CD4-positive, alpha-beta T cell treated with Interleukin-15 for 1 hour (primary cell): ENCODE measurements at places on chromosomes 7 and 10.

DNA sequence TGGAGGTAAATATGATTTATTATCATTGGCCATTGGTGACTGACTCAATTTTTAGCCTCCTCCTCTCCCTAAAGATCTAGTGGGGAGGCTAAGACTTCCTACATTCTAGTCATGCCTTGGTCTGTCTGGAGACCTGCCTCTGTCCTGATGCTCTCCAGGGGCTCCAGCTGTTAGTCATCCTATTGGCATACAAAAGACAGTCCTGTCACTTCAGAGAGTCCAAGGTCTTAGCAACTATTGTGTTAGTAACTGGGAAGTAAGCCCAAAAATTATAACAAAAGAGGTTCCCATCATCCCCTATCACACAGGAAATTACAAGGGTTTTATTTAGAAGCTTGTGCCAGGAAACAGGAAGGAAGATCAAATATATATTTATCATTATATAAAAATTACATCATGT is 400.6 kb upstream of the VSTM2A start:
- DNase-seq = no peak

GRCh38 chr10:60954035-60954434 is 10.1 kb upstream of the RHOBTB1 start:
- no peak for DNase-seq

GRCh38 chr10:6678211-6678803 is 98.2 kb upstream of the PRKCQ start:
- DNase-seq = peak; percentile 21

DNA sequence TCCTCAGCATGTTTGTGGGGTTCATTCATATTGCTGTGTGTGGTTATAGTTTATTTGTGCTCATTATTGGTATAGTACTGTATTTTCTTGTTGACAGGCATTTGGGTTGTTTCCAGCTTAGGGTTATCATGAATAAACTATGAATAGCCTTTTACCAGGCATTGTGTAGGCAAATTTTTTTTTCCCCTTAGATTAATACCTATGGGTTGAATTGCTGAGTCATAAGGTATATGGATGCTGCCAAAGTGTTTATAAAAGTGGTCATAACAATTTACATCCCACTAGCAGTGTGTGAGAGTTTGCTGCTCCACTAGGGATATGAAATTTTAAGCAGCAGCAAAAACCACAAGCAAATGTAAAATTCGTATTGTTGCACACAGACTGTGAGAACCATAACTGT is 175.0 kb downstream of the PLPP4 start:
- DNase-seq = no peak

DNA sequence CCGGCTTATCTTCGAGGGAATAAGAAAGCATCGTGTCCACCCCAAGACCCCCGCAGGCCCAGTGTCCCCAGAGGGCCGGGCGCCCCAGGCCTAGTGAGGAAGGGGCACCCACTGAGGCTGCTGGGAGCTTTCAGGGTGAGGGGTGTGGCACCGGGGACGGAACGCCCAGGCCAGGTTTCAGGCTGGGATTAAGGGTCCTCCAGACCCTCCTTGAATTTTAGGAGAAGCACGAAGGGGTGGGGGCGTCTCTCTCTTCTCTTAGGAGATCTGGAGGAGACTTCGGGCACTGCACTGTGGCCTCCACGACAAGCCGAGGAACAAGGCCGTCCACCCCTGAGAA is 96.8 kb downstream of the PDGFA start:
- DNase-seq = no peak

DNA sequence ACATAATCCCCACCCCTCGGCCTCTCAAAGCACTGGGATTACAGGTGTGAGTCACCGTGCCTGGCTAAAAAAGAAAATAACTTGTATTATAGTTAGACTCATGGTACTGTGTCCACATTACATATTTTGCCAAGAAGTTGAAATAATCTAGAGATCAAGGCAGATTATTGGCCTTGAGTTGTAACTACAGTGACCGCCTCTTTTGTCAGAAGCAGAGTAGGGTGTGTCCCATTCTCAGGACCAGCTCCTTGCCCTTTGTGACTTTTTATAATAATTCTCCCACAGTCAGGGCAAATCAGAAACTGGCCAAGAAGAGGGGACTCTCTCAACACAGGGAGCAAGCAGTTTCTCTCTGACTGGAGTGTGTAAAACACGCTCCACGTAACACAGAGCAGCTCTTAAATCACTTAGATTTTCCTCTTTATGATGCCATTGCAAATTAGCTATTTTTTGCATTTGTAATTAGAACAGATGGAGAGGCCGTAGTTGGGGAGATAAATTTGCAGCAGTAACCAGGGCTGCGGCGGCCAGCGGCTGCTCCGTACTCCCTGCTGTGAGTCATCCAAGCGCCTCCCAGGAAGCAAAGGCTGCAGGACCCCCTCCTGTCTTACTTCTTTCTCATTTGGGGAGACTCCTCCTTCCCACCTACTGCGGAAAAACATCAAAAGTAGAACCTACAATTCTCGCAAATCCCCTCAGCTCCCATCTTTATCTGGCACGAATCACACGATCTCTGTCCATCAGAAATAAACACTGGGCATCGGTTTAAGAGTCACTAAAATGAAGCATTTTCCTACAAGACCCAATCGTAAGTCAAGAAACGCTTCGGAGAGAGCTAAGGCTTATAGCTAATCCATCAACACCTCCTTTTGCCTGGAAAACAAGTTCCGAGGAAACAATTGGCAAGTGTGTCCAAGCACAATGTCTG is 32.1 kb upstream of the MSRB2 start:
- DNase-seq = no peak

DNA sequence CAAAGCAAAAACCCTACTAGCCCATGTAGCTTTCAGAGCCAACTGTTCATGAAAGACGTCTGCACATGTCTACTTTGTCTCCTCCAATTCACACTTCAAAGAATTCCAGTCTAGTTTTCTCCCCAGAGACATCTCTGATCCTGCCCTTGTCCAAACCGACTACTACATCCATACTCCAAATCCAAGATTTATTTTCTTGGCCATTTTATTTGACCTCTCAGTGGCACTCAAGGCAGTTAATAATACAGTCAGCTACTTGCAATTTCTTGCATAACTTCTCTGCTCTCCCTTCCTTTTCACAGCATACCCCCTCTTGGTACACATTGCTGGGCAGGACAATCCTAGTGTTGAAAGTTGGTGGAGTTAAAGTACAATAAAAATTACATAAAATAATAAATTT is 170.9 kb upstream of the INHBA start:
- DNase-seq = no peak

DNA sequence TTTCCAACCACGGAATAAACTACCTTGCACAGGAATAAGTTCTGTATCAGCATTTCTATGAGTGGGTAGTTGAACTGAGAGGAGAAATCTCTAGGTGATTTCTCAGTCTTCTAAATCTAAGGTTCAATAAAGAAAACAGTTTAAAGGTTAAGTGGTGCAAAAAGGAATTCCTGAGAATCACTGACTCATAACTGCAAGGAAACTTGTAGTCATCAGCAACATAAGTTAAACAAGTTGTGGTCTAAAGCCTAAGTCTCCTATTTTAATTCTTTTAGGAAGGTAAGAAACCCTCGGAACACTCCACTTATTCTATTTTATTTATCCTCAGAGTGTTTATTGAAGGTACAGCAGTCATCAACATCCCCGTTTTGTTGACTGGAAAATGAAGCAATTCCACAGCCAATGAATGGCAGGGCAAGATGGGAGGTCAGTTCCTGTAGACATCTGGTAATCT is 92.4 kb upstream of the PIK3CG start:
- no peak for DNase-seq

GRCh38 chr10:15715619-15716227 is 4.0 kb downstream of the ITGA8 start:
- no peak for DNase-seq

DNA sequence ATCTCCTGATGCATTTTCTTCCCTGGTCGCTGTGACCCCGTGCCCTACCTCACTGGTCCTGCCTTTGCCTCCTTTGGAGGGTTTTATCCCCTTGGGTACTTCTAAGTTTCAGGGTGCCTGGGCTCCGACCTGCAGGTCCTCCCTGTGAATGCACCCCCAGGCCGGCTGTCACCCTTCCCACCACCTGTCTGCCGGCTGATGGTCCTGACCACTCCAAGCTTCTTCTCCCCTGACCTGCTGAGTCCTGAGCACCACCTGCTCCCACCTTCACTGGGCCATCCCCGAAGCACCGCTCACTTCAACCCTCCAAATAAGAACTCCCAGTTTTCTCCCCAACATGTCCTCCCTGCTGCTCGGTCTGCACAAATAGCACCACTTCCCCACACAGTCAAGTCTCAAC is 33.4 kb downstream of the TNS3 start:
- no peak for DNase-seq

- DNase-seq = no peak
Measured at GRCh38 chr7:44665531-44666213, 59.2 kb downstream of the OGDH start.

DNA sequence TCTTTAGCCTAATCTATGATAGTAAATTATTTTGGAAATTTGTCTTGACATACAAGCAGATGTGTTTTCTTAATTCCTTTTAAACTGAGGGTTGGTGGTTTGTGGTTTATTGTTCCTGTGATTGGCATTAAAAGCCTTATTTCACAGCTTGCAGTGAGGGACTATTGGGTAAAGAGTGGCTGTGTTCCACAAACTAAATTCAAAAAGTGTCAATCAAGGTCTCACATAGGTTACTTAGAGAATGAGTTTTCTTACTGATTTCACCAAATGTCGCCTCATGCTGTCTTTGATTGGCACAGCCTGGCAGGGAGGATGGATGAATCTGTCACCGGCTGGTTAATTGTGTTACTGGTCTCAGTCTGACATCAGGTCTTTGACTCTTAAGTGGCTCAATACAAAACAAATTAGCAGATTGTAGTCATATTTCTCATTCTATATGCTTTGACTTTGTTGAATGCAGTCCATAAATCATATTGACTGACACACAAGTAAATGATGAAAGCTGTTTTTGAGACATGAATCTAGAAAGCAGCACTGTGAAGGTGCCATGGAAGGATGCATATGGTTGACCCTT is 66.8 kb upstream of the CYP26C1 start:
- no peak for DNase-seq

DNA sequence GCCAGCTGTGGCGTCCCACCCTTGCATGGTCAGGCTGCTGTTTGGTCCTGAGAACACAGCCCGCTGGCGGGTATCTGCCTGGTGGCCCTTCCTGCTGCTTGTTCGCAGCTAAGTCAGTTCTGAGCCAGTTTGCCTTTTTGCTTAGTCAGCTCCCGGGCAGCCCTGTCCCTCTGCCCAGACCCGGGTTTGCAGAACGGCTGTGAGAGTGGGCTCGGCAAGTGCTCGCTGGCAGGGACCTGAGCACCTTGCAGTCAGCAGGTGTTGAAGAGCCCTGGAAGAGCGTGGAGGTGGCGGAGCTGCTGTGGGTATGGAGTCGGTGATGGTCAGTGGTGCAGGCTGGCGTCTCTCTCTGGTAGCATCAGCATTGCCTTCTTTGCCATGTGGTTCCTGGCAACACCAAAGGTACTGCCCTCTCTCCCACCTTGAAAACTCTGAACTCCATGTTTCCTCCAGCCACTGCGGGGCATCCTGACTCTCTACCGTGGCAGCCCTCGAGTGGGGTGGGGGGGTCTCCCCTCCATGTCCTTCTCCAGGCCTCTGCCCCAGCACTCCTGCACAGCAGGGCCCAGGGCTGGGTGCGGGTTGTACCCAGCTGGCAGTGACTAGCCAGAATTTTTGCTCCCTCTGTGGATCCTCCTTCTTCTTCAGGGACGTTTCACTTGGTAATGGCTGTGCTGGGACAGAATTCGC is 4.6 kb downstream of the INPP5A start:
- no peak for DNase-seq

- no peak for DNase-seq
Measured at GRCh38 chr7:30844483-30844874, 67.2 kb upstream of the AQP1 start.

- DNase-seq = no peak
Measured at GRCh38 chr7:70707823-70708243, 424.1 kb upstream of the GALNT17 start.

- DNase-seq = peak; percentile 14
Measured at GRCh38 chr10:128055061-128055868, 71.0 kb downstream of the MKI67 start.

DNA sequence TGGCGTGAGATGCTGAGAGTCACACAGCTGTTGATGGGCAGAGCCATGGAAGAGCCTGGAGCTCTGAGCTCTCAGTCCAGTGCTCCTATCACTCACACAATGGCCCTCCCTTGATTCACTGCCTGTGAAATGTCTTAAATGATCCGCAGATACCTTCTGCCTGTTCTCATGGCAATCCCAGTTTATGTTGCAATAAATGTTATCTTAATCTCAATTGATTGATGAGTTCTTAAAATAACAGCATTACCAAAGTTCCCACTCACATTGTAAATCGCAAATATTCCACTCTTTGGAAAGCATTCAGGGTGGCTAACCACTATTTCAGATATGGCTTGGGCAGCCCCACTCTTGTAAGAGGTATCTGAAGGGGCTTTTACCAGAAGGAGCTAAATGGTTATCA is 865.5 kb downstream of the LRMDA start:
- DNase-seq = no peak

- no peak for DNase-seq
Measured at GRCh38 chr7:2541291-2542010, 13.9 kb downstream of the BRAT1 start.

GRCh38 chr7:157276731-157277562 is 59.9 kb upstream of the DNAJB6 start:
- peak; percentile 30 for DNase-seq

DNA sequence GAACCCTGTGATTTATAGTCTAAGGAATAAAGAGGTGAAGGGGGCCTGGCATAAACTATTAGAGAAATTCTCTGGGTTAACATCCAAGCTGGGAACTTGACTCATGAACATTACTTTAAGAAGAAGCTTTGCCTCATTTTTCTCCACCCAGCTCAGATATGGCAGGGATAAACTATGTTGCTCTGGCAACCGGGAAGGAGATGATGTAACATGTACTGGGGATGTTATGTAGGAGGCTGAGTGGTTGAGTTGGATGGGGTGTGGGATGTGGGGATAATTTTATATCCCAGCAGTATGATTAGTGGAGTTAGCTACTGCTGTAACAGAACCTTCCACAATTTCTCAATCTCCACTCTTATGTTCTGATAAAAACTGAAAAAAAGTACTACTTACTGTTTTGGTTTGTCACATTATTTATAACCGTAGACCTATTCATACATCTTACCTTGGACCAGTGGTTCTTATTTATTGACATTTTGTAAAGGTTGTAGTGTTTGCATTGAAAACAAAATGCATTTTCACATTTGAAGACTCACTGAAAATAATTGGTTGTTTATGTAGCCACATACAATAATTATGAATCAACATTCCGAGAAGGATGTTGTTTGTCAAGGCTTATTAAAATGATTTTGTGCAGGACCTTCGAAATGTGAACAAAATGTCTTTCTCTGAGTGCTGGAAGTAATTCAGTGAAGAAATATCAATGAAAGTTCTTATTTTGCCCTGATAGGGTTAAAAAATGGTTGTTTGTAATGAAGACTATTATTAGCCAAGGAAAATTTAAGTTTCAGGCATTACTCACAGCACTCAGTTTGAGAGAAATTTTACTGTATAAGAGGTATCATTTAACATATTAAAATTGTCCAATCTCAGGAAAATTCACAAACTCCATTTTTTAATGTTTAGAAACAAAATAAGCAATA is 1.3 kb downstream of the OR2F2 start:
- no peak for DNase-seq

- no peak for DNase-seq
Measured at GRCh38 chr7:27895551-27895950, 155.6 kb downstream of the TAX1BP1 start.

- DNase-seq = no peak
Measured at GRCh38 chr10:60542657-60543056, 153.0 kb upstream of the ANK3 start.
